ENCODE measurements at places on chromosomes 7 and 10. TPM values are rescaled to one million over a fixed set of nuclear protein-coding genes. Genes with fewer than 3 reads are reported as not detected.

Gene ARHGEF35
- 1.3 TPM for total RNA-seq

Gene AKR1C8
- total RNA-seq, result not detected

Gene C7orf57
- total RNA-seq, result not detected

Gene ADIRF
- total RNA-seq, result 110 TPM

Gene PRPS1L1
- total RNA-seq, result 0.09 TPM

Gene GNAI1
- 53.5 TPM for total RNA-seq

Gene NPFFR1
- not detected for total RNA-seq

Gene ATRNL1
- 0.18 TPM for total RNA-seq

Gene PNLIPRP3
- 0.09 TPM for total RNA-seq

Gene OAT
- total RNA-seq, result 201 TPM

Gene CPXM2
- 29.0 TPM for total RNA-seq

Gene POLR2J2
- 3.9 TPM for total RNA-seq

Gene ABCB1
- 1.7 TPM for total RNA-seq

Gene CHST3
- total RNA-seq, result 24.7 TPM

Gene MOGAT3
- not detected for total RNA-seq

Data from smooth muscle cell of bladder (primary cell).